NCI-H1436 (cell line): ENCODE measurements at places on chromosomes 4 and X.

DNA sequence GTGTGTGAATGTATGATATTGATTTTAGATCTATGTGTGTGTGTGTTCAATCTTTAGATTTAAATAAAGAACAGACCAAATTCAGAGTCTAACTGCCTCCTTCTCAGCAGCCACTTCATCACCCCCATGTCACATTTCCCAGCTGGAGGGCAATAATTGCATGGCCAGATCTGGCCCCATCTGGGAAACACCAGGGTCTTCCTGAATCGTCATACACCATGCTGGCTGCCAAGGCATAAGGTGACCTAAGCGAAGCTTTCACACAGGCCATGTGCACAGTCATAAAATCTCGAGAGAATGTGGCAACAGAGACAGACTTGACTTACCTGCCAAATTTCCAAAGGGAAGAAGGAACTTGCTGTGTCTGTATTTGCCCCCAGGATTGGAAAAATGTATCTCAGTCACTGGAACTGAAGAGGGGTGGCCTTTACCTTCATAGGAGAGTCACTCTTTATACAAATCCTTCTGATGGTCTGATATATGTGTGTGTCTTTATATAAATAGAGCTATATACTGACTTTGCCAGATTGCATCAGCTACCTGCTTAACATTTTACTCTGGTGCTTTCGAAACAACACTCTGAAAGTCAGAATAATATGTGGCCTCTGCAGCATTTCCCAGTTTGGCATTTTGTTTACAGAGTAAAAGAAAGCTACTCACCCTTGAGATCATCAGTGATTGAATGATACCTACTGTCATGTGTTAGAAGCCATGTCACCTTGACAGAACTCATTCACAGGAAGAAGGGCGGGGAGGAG is at the start of gene PLAC1:
Gene PLAC1 (minus strand): TSS at position 470 of the 758 bp plus-strand sequence. CDS start 91,789 bp downstream, outside the sequence.
- DNase-seq, result no peak

DNA sequence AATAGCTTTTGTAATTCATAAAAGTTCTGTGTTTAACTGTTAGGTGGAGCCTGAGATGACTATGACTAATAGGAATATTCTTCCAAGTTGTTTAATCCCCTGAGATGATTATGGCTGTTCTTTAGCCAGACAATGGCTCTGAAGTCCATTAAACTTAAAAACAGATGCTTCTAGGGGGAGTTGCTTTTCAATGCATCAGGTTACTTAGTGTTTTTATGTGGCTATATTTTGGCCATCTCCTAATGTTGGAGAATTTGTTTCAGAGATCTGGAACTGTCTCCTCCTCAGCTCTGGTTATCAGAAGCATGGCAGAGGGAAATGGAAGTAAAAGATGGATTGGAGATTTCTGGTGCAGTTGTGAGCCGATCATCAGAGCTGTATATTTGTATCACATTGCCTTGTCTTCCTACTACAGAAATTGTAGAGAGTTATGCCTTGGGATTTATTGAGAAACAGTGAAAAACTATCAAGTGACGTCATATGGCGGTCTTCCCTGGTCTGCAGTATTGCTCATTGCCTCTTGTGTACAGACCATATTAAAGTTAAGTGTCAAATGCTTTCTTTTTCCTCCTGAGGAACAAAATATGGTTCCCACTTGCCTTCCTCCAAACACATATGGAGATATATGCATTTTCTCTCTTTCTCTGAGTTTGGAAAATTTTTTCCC is 29.8 kb downstream of the SGMS2 start:
- DNase-seq, result no peak

DNA sequence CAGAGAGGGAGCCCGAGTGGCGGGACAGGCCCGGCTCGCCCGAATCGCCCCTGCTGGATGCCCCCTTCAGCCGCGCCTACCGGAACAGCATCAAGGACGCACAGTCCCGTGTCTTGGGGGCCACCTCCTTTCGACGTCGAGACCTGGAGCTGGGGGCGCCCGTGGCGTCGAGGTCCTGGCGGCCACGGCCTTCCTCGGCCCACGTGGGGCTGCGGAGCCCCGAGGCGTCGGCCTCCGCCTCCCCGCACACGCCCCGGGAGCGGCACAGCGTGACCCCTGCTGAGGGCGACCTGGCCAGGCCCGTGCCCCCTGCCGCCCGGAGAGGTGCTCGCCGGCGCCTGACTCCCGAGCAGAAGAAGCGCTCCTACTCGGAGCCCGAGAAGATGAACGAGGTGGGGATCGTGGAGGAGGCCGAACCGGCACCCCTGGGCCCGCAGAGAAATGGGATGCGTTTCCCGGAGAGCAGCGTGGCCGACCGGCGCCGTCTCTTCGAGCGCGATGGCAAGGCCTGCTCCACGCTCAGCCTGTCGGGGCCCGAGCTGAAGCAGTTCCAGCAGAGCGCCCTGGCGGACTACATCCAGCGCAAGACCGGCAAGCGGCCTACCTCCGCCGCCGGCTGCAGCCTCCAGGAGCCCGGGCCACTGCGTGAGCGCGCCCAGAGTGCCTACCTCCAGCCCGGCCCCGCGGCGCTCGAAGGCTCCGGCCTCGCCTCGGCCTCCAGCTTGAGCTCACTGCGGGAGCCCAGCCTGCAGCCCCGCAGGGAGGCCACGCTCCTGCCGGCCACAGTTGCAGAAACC is 156.9 kb downstream of the SOWAHB start:
- DNase-seq, result no peak

GRCh38 chrX:18828832-18829404 is 121.5 kb downstream of the PPEF1 start:
- DNase-seq, result no peak

GRCh38 chrX:149570668-149571067 is 16.6 kb downstream of the MAGEA9B start:
- DNase-seq, result no peak

DNA sequence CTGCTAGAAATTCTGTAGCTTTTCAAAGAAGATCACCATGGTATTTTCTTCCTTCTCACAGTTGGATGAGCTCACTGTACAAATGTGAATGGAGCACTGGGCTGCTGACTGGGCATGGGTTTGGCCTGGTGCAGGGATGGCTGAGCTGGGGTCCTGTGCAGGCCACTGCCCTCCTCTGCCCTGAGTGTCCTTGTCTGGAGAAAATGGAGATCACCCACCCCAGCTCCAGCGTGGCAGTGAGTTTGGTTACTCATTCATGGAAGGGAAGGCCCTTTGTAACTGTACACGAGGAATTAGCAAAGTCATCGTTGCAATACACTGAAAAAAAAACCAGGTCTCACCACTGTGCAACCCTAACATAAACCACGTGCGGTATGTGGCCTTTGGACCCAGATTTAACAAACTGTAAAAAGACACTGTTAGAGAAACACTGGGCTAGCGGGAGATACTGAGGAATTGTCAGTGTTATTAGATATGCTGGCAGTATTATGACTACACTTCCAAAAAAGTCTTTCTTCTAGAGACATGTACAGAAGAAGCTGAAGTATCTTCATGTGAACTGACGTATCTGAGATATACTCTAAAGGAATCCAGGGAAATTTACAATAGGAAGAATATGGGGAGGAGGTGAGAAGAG is 16.1 kb upstream of the TBC1D14 start:
- no peak for DNase-seq

DNA sequence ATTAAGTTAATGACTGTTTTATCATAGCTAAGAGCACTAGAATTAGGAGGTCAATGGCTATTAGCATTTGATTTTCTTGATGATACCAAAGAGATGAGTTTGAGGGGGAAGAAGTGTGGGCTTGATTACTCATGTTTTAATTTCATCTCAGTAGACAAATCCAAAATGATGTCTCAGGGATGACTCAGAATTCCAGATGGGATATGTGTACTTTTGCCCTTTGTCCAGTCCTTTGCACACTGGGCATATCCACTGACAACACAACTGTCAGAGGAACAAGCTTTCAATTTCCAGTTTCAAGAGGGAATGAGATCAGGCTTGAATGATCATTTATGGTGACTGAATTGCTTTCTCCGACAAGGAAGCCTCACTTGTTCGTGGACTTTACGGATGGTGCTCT is 325.3 kb upstream of the FTHL17 start:
- DNase-seq, result no peak

GRCh38 chrX:71515038-71515396 is 17.9 kb upstream of the OGT start:
- DNase-seq, result no peak

- DNase-seq, result no peak
Observed at GRCh38 chrX:12890467-12890866, 16.0 kb upstream of the TLR8 start.

GRCh38 chr4:73317092-73317491 is 58.5 kb upstream of the ANKRD17 start:
- no peak for DNase-seq

DNA sequence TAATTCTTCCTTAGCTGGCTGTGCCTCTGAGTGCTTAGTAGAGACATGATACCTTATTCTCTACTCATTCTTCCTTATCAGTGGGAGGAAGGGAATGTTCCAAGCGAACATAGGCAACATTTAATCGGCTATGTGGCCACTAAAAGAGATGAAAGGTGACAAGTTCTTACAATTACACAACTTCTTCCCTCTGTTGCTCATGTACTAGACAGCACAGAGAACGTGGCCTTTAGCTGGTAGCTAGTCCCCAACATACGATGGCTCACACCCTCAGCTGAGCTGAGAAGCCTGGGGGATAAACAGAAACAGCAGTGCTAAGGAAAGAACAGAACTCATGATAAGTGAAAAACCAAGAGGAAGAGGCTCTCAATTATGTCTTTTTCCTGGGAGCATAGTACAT is 52.2 kb downstream of the APOO start:
- no peak for DNase-seq

DNA sequence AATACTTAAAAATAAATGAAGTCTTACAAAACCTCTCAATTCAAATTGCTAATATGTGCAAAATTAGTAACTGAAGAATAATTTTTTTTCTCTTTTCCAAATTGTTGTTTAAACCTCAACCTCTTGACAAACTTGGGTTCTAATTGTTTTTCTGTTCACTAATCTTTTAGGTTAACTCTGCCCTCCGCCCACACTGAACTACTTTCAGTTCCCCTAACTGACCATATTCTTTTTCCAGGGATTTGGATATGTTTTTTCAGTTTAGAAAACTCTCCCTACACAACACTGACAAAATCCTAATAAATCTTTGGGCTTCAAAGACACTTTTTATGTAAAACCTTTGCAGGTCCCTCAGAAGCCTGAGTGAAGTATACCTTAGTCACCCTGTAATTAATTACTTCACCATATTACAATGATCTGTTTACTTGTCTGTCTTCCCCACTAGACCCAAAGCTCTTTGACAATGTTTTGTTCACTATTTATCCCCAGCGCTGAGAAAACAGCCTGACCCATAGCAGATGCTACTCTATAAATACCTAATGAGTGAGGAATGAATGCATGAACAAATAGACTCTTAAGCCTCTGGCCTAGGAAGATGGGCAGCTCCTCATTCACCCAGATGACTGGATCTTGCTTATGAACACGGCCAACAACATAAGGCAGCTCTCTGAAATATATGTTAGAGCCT is 134.9 kb downstream of the MAML3 start:
- DNase-seq, result no peak

DNA sequence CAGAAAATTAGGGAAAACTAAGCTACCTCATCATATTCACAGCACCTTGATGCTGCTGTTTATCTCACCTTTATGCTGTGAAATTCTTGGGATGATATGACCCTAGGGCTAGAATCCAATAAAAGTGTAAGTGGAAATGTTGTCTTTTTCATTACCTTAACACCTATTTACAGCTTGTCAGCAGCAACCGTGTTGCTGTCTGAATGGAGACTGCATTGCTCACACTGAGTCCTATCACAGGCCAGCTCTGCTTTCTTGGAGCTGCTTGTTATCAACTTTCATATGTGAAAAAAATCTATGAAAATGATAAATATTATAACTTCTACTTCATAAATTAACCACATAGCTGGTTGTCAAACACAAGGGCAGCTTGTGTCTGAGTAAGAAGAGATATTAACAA is 789.5 kb downstream of the TECRL start:
- DNase-seq, result no peak

- no peak for DNase-seq
Observed at GRCh38 chr4:39312816-39313215, 53.3 kb downstream of the RFC1 start.
